ENCODE measurements at places on chromosomes 1 and 21.

DNA sequence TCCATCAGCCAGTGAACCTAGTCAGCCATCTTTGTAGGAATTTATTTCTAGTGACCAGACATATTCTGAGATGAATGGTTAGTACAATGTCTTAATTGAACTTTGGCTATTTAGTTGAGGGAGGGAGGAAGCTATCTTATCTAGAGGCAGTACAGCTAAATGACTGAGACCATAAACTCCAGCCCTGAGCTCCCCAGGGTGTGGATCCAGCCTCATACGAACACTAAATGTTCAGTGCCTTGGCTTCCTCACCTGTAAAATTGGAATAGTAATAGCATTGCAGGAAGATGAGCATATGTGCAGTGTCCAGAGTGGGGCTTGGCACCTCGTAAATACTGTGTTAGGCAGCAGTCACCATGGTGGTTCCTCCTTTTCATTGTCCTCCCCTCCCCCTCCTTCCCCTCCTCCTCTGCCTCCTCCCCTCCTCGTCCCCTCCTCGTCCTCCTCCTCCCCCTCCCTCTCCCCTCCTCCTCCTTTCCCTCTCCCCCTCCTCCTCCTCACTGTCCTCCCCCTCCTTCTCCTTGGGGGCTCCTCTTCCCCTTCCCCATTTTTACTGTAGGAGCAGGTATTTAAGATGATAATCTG, 108.2 kb downstream of the GALNT2 start:
- DNase-seq, result no peak

DNA sequence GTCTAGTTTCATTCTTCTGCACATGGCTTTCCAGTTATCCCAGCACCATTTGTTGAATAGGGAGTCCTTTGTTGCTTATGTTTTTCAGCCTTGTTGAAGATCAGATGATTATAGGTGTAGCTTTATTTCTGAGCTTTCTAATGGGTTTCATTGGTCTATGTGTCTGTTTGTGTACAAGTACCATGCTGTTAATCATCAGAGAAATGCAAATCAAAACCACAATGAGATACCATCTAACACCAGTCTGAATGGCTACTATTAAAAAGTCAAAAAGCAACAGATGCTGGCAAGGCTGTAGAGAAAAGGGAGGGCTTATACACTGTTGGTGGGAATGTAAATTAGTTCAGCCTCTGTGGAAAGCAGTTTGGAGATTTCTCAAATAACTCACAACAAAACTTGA, 321.5 kb upstream of the PTBP2 start:
- DNase-seq, result no peak

DNA sequence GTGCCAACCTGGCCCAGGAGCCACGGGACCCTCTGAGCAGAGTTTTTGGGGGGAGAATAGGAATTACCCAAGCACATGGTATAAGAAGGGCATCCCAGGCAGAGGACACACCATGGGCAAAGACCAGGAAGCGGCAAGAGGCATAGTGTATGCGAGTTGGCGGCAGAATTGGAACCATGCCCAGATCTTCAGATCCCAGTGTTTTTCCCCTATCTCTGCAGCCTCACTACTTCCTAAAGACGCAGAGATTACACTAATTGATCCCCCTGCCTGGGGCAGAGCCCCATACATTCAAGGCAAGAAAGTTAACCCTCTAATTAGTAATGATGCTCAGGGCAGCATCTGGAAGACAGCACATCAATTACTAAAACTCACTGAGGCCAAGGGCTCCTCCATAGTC, 48.2 kb downstream of the SYT2 start:
- DNase-seq, result no peak

DNA sequence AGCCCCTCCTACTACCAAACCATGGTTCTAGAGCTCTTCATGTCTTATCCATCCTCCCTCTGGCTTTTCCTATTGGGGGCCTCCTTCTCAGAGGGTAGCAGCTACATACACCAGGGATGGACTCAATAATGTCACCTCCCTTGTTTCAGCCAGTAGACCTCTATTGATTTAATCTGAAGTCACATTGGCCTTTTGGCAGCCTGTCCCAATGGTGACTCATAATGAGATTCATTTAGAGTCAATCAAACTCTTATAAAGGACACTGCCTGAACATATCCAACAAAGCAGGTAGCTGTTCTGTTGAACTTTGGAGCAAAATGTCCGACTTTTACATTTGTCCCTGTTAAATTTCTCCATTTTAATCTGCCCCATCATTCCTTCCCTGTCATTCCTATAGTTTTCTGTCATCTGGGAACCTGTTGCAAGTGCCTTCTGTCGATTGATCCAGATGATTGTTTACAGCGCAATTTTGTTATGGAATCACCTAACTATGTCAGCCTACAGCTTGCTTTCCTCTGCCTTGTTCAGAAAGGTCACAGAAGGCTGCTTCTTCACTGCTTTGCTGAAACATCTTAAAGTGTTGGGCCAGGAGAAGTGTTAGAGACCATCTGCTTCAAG, 105.9 kb downstream of the ETS2 start:
- DNase-seq, result no peak
